Stimulated activated CD8-positive, alpha-beta memory T cell treated with anti-CD3 and anti-CD28 coated beads, Interleukin-7, amount 100 ng/mL, for 48 hours (primary cell): ENCODE measurements at places on chromosomes 13 and 19.

DNA sequence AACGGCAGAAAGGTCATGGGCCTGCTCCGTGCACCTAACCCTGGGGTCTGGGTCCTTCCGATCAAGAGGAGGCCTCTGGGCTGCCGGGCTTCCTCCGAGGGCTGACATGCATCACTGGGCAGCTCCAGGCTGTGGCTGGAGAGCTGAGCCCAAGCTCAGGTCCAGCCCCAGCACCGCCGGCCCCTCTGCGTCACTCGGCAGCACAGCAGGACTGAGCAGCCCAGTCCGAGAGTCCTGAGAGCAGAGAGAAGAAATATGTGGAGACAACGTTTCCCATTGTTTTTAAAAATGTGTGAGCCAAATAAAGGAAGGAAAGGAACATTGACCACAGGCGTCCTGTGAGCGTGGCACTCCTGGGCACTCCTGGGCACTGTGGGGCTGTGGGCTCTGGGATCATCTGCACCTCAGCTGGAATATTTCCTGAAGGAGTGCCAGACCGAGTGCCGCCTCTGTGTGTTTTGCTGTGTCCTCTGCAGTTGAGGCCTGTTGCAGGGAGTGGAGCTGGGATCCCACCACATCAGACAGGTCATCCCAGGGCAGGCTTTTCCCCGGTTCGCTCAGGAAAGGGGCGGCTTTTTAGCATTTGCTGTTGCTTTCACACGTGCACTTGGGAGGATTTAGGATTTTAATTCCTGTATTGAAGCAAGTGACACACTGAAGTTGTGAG, 37.8 kb upstream of the TFDP1 start:
- no peak for DNase-seq

- no peak for DNase-seq
These were observed 165.1 kb downstream of the COG6 start for GRCh38 chr13:39820606-39821005.

DNA sequence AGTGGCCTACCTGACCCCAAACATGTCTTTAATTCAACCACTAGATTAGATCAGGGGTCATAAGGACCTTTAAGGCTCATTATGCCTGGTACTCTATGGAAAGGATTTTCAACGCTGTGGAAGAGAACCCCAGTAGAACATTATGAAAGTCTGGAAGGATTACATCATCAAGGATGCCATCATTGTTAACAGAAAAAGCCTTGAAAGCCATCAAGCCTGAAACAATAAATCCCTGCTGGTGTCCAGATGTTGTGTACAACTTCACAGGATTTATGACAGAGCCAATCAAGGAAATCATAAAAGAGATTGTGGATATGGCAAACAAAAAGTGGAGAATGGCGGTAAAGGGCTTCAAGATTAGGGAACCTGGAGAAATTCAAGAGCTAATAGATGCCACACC, 59.7 kb downstream of the NAA16 start:
- no peak for DNase-seq

GRCh38 chr19:19115954-19116353, 22.3 kb downstream of the TMEM161A start:
- no peak for DNase-seq

GRCh38 chr19:18439910-18440237, 1.9 kb upstream of the ISYNA1 start:
- no peak for DNase-seq

GRCh38 chr19:11179716-11180297, 17.5 kb downstream of the KANK2 start:
- DNase-seq, result no peak

GRCh38 chr13:113927661-113928581, 46.0 kb downstream of the C13orf46 start:
- DNase-seq, result no peak
